GM03348 (cell line): ENCODE measurements at places on chromosomes 2 and 18.

GRCh38 chr2:74894272-74894981, 60.5 kb downstream of the HK2 start:
- DNase-seq, result peak; percentile 78

- no peak for DNase-seq
Measured at GRCh38 chr18:61991836-61992235, 99.0 kb upstream of the RNF152 start.

DNA sequence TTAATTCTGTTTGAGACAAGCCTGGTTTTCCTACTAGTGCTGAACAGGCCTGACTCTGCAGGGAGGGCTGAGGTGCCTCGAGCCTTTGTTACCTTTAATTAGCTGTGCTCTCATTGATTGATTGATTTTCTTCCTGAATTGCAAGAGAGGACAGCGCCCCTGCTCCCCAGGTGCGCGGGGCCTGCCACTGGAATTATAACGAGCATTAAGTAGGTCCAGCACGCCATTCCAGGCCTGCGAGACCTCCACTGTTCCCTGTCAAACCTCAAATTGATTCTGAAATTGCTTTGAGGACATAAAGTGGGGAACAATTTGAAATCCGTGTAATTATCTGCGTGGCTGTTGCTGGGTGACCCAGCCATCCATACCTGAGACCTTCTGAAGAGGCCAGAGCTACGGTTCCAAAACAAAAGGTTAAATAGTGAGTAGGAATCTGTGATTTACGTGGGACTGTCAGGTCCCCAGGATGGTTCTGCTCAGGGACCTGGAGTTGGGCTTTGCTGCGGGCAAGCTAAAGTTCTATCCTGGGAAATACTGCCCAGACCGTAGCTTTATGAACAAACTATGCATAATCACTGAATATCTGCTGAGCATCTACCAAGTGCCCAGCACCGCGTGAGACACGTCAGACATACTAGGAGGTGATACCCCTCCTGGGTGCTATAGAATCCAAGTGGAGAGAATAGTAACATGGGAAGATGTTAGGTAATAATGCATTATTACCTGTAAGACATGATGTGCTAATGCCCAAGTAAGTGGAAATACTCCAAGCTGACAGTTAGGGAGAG, 104.1 kb downstream of the ZBTB7C start:
- DNase-seq, result no peak

GRCh38 chr18:23573020-23573419, 13.3 kb downstream of the NPC1 start:
- no peak for DNase-seq

GRCh38 chr2:7913974-7914373, 767.9 kb upstream of the ID2 start:
- DNase-seq, result no peak
